ENCODE measurements at places on chromosomes 11 and 22. TPM values are rescaled to one million over a fixed set of nuclear protein-coding genes. Genes with fewer than 3 reads are reported as not detected.

DNA sequence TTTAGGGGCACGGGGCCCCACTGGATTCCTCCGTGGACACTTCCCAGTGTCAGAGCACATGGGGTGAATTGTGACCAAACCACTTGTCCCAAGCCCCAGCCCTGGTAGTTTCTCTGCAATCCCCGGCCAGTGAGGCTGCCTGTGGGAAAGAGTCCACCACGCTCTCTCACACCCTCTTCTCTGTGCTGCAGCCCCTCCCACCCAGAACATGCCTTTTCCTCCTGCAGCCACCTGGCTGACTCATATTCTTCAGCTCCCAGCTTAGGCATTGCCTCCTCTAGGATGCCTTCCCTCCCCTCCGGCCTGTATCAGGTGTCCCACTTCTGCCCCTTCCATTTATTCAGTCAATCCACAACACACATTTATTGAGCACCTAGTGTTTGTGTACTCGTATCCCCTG is 5.4 kb upstream of the RPS6KB2 start:
- no peaks in the 10 kb centered on the region for H3K27me3 ChIP-seq
- no peak overlapping the region for H3K27ac ChIP-seq
- no peak overlapping the region for H3K4me3 ChIP-seq
- DNase-seq: peak; percentile 36
- no peaks in the 10 kb centered on the region for H3K36me3 ChIP-seq

- H3K27me3 ChIP-seq: no peaks in the 10 kb centered on the region
- H3K4me3 ChIP-seq: peak overlapping the region; percentile 84
- peaks cover 5% of the 10 kb centered on the region for H3K4me1 ChIP-seq
- H3K36me3 ChIP-seq: peaks cover under 1% of the 10 kb centered on the region
- H3K27ac ChIP-seq: peak overlapping the region; percentile 95
Measured at GRCh38 chr11:68039526-68040086, 781 bp downstream of the TCIRG1 start.

DNA sequence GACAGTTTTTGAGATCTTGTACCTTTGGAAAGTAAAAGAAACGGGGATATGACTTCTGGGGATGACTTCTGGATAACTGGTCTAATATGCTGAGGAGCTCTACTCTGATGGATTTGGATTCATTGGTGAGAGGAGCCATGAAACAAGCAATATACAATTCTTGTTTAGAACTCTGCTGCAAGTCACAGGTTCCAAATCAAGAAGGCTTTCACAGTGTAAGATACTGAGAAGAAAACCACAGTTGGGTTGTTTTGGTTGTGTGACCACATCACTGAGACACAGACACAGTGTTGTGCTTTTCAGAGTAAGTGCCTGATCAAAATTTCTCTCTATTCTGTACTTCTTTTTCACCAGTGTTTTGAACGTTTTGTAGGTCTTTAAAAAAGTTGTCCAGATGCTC is 13.1 kb upstream of the UCP2 start:
- no peaks in the 10 kb centered on the region for H3K36me3 ChIP-seq
- H3K27me3 ChIP-seq: no peaks in the 10 kb centered on the region
- no peaks in the 10 kb centered on the region for H3K4me1 ChIP-seq
- H3K27ac ChIP-seq: no peak overlapping the region

GRCh38 chr11:19073454-19074415 is 13.2 kb upstream of the MRGPRX2 start:
- no peaks in the 10 kb centered on the region for H3K4me1 ChIP-seq
- H3K36me3 ChIP-seq: no peaks in the 10 kb centered on the region
- no peak for DNase-seq
- no peak overlapping the region for H3K4me3 ChIP-seq
- no peaks in the 10 kb centered on the region for H3K27me3 ChIP-seq

- H3K36me3 ChIP-seq: no peaks in the 10 kb centered on the region
- H3K4me3 ChIP-seq: no peak overlapping the region
- no peaks in the 10 kb centered on the region for H3K4me1 ChIP-seq
- H3K27ac ChIP-seq: no peak overlapping the region
Measured at GRCh38 chr11:19244084-19244483, 3.3 kb upstream of the E2F8 start.

- H3K4me1 ChIP-seq: no peaks in the 10 kb centered on the region
- peaks cover 4% of the 10 kb centered on the region for H3K27me3 ChIP-seq
- H3K27ac ChIP-seq: no peak overlapping the region
- no peaks in the 10 kb centered on the region for H3K36me3 ChIP-seq
Measured at GRCh38 chr11:116229236-116229970, 543.4 kb downstream of the BUD13 start.

DNA sequence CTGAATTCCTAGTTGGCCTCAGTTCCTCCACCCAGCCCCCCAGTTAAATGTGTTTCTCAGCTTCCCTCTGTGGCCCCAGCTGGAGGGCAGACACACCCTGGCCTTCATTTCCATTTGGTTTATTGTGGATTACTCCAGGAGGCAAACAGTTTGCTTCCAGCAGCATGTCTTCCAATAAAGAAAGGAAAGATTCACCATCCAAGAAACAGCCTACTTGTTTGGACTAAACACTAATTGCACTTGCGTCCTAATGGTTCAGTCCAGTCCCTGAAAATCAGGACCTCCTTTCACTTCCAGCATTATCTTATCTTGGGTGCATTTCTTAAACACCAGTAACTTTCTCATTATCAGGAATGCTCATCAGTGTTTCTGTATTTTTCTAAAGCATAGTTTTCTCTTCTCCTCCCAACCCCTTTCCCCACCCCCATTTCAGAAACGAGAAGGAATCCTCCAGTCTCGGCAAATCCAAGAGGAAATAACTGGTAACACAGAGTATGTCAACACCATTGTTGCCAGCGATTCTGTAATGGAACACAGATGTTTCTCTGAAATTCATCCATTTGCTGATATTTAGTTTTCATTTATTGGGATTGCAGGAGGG is 130.9 kb downstream of the PARVA start:
- no peak overlapping the region for H3K27ac ChIP-seq
- DNase-seq: no peak
- peaks cover 29% of the 10 kb centered on the region for H3K36me3 ChIP-seq
- H3K4me1 ChIP-seq: peaks cover 14% of the 10 kb centered on the region
- H3K27me3 ChIP-seq: no peaks in the 10 kb centered on the region
- no peak overlapping the region for H3K4me3 ChIP-seq

DNA sequence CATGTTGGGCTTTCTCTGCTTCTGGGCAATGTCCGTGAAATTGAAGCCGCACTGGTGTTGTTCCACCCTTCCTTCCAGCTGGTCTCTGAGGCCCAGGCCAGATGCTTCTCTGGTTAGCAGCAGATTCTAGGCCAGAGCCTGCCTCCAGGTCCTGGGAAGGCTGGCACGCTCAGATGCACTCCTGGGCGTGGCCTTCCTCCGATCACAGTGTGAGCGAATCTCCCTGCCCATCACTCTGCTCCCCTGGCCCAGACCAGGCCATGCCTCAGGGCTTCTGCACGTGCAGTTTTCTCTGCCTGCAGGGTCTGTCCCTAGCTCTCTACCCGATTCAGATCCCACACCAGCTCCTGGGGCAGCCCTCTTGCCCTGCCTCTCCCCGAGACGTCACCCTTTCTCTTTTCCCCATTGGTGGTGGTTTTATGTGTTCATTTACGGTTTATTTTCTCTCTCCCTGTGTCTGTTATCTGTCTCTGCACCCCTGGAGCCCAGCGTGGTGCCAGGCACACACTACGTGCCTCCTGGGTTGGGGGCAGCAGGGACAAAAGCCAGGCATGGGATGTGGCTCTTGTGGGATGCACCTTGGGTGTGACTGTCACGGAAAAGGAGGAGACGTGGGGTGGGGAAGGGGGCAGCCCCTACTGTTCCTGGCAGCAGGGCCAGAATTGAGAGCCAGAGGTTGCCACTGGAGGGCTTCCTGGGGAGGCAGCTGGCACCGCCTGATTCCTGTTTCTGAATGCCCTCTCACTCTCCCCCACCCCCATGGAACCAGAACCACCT is 66.0 kb downstream of the KCNQ1 start:
- H3K27me3 ChIP-seq: no peaks in the 10 kb centered on the region
- peaks cover 2% of the 10 kb centered on the region for H3K36me3 ChIP-seq
- no peak overlapping the region for H3K27ac ChIP-seq
- H3K4me1 ChIP-seq: peaks cover 2% of the 10 kb centered on the region

GRCh38 chr22:32389685-32390084 is 22.4 kb downstream of the RTCB start:
- H3K27me3 ChIP-seq: no peaks in the 10 kb centered on the region
- no peak overlapping the region for H3K27ac ChIP-seq
- no peak overlapping the region for H3K4me3 ChIP-seq
- peaks cover 33% of the 10 kb centered on the region for H3K36me3 ChIP-seq
- no peak for DNase-seq
- no peaks in the 10 kb centered on the region for H3K4me1 ChIP-seq

DNA sequence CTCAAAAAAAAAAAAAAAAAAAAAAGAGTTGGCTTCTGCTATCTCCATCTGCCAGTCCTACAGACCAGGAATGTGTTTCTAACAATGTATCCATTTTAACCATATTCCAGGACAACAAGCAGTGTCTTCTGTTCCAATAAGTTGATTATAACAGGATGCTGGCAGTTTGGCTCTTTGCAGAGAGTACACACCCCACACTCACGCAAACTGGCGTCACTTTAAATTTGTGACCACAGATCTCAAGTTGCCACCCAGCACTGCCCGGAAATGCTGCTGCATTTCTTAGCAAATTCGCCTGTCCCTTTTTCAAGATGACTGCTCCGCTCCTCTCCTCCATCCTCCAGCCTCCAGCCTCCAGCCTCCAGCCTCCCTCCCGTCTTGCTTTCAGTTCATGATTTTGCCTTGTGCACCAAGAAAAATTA is 44.3 kb downstream of the SCGB1A1 start:
- H3K27ac ChIP-seq: no peak overlapping the region
- no peak overlapping the region for H3K4me3 ChIP-seq
- no peaks in the 10 kb centered on the region for H3K36me3 ChIP-seq
- no peak for DNase-seq
- H3K27me3 ChIP-seq: no peaks in the 10 kb centered on the region

GRCh38 chr11:131397675-131398074 is 27.3 kb downstream of the NTM start:
- no peaks in the 10 kb centered on the region for H3K36me3 ChIP-seq
- no peaks in the 10 kb centered on the region for H3K4me1 ChIP-seq
- H3K27me3 ChIP-seq: no peaks in the 10 kb centered on the region
- H3K4me3 ChIP-seq: no peak overlapping the region
- no peak overlapping the region for H3K27ac ChIP-seq
- DNase-seq: peak; percentile 7

DNA sequence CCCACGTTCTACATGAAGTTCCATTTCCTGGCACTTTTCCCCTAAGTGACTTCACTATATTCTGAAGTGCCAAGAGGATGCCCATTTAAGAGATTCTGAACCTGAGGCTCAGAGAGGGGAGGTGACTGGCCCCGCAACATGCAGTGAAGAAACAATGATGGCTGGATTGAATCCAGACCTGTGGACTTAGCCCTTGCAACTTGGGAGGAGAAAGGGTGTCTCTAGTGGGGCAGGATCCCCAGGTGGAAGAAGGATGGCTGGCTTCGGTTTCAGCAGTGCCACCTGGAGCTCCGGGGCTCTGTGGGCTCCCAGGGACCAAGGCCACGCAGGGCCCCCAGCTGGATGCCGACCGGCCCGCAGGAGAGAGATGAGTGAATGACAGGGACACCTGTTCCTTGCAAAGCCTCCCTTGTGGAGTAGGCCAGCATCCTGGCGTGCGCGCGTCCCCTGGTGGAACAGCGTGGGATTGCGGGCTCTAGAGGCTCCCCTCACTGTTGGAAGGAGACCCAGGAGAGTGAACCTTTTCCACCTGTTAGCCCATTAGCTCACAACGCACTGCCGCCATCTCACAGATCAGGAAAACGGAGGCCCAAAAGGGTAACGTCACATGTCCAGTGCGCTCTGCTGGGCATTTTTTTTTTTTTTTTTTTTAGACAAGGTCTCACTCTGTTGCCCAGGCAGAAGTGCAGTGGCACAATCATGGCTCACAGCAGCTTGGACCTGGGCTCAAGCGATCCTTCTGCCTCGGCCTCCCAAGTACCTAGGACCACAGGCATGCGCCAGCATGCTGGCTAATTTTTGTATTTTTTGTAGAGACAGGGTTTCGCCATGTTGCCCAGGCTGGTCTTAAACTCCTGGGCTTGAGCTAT is 104.7 kb downstream of the KIAA1671 start:
- H3K4me3 ChIP-seq: no peak overlapping the region
- peak; percentile 90 for DNase-seq
- H3K27ac ChIP-seq: no peak overlapping the region
- peaks cover 3% of the 10 kb centered on the region for H3K4me1 ChIP-seq

- H3K27ac ChIP-seq: no peak overlapping the region
- no peaks in the 10 kb centered on the region for H3K4me1 ChIP-seq
- no peak overlapping the region for H3K4me3 ChIP-seq
- no peaks in the 10 kb centered on the region for H3K27me3 ChIP-seq
Measured at GRCh38 chr11:17219016-17219415, 11.2 kb upstream of the PIK3C2A start.

DNA sequence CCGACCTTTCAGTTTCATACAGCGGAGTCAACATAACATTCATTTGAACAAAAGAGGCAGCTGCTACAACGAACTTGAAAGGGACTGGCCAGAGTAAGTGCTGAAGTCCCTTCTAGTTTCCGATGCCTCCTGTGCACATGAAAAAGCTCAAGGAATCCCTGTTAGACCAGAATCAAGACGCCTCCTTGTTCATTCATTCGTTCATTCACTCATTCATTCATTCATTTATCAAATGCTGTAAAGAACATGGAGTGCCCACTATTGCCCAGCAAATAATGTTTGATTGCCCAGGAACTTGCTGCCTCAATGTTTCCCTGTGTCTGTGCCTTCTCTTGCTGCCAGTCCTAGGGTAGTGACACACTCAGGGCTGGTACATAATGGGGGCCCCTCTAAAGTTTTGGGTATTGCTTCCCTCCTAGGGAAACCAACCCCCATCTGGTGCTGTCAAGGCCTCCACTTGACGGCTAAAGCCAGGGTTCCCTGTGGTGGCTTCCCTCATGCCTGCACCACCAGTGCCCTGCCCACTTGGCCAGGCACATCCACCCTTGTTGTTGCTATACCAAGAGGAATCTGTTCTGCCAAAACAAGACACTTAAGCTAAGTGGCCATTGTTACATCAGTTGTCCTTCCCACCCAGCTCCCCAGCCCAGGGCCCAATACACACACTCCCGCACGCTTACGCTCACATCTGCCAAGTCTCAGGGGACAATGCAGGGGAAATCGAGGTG is 3.8 kb downstream of the TMPRSS13 start:
- H3K27me3 ChIP-seq: no peaks in the 10 kb centered on the region
- DNase-seq: no peak
- H3K27ac ChIP-seq: no peak overlapping the region
- H3K36me3 ChIP-seq: no peaks in the 10 kb centered on the region

- peaks cover 2% of the 10 kb centered on the region for H3K27me3 ChIP-seq
- H3K4me1 ChIP-seq: no peaks in the 10 kb centered on the region
- no peak for DNase-seq
- no peaks in the 10 kb centered on the region for H3K36me3 ChIP-seq
- H3K27ac ChIP-seq: no peak overlapping the region
Measured at GRCh38 chr11:59283311-59283710, 70.6 kb upstream of the MPEG1 start.

GRCh38 chr11:35281169-35281688 is 138.1 kb downstream of the SLC1A2 start:
- H3K36me3 ChIP-seq: no peaks in the 10 kb centered on the region
- H3K4me3 ChIP-seq: no peak overlapping the region
- no peaks in the 10 kb centered on the region for H3K4me1 ChIP-seq
- H3K27me3 ChIP-seq: no peaks in the 10 kb centered on the region
- no peak overlapping the region for H3K27ac ChIP-seq

The NDUFS8 gene
- polyA plus RNA-seq: 203 TPM

The TPBGL gene
- 0.22 TPM for polyA plus RNA-seq

The DRICH1 gene
- 0.54 TPM for polyA plus RNA-seq

The NLRP6 gene
- polyA plus RNA-seq: 45.0 TPM

The BTBD18 gene
- 0.10 TPM for polyA plus RNA-seq

The CCDC81 gene
- polyA plus RNA-seq: not detected

The FBLN1 gene
- polyA plus RNA-seq: 102 TPM
